ENCODE measurements at places on chromosomes 11 and 22.

DNA sequence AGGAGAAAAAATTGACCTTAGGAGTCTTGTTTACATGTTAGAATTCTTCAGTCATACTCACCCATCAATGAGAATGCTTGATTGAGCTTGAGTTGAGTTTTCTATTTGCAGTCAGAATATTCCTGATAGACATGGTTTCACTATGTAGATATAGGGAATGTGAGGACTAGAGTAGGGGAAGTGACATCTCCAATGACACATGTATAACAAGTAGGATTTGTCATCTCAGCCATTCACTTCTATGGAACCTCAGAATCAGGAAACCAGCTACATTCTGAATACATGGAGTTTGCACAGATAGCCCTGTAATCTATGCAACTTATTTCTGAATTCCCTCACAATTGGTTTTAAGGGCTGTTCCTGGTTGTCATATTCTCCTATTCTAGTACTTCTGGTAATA lies 20.1 kb upstream of the OR9Q1 start:
- no peak for DNase-seq

- no peak for DNase-seq
Measured at GRCh38 chr22:43824724-43825420, 12.8 kb upstream of the EFCAB6 start.

DNA sequence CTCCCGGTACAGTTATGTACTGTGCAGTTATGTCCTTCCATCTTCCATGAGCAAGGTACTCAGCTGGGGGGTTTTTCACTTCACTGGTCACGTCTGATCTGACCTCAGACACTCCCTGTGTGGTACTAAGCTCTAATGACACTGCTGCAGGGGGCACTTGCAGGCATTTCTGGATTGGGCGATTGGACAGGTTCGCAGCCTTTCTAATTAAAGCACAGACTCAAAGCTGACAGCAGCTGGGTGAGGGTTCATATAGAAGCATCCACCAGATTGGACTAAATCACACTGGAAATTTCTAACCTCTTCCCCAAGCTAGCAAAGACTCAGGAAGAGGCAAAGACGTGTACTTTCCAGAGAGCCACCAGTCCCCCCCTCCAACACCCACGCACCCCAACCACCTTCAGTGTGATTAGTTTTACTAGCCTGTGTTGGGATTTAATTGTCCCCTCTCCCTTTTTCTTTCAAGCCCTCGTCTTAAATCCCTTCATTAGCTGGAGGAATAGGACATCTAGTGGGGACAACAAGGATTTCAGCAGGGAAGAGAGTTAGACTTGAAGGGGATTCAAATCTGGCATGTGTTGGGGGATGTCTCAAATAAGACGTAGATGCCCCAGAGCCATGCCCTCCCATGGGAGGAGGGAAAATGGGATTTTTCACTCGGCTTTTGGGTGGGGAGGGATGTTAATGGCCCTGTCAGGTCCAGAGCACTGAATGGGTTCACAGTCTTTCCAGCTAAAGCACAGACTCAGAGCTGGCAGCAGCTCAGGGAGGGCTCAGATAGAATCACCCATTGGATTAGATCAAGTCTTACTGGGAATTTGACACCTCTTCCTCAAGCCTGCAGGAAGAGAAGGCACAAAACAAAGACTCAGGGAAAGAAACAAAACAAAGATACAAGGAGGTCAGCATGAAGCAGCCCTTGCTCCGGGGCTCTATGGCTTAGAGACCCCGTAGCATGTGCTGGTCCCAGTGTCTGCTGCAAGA lies 10.9 kb downstream of the INS start:
- no peak for DNase-seq

GRCh38 chr11:8814209-8814922 lies 96.6 kb upstream of the AKIP1 start:
- no peak for DNase-seq

- no peak for DNase-seq
Measured at GRCh38 chr11:66580803-66581202, 12.1 kb downstream of the CCDC87 start.

DNA sequence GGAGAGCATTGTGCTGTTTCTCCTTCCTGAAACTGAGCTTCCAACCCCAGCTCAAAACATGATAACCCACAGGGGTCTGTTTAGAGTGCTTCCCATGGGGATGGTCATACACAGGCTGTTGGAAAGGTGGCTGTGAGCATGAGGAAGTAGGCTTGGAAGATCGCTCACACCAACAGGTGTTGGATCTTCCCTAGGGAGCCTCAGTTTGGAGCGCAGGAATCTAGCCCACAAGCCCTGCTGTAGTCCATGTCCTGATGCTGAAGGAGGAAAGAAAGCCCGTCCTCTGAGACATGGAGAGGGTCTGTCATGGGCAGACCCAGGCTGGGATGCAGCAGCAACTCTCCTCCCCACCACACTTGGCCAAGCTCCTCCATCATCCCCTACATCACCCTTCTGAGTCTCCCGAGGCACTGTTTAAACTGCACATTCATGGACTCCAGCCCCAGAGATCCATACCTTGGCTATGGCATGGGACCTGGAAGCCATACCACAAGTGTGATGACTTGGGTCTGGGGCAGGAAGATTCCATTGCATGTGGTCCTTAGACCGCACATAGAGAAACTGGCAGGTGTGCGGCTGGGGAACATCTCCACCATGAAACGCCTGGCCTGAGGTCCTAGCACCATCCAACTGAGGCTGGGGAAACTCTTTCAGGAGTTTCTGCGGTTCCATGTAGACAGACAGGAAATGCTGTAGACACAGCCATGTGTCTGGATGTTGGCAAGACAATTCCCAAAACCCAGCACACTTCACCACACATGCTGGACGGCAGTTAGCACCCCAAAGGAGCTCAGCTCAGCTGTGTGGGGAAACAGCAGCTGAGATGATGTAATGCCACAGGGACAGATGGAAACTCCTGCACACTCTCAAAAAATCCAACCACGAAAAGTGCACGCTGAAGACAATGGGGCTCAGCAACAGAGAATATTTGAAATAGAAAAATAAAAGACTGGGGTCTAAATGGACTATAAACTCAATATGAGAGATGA lies 27.6 kb upstream of the TTC12 start:
- DNase-seq = no peak

GRCh38 chr22:25976356-25976755 lies 192.9 kb upstream of the SEZ6L start:
- DNase-seq = no peak

DNA sequence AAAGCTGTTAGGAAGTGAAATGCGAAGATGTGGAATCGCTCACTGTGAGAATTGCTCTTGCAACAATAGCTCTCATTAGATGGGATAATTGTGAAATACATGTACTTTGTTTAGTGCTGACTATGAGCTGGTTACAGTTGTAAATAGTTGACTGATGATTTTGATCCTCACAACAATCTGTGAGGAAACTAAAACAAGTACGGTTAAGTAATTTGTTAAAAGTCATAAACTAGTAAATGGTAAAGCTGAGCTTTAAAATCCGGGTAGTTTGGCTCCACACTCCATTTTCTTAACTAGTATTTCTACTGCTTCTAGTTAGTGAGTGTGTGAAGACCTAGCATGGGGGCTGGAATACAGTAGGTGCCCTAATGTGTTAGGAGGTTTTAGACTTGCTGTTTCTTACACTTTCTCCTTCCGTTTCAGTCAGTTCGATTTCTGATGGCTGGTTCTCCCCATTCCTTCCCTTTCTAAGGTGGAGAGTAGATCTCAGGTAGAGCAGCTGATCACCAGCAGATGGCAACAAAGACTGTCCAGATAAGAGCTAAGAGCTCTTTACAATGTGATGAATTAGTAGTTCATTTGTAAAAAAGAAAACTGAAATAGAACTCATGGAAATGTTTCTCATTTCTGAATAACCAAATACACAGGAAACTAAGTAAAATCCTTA lies 16.3 kb upstream of the CYP2R1 start:
- peak; percentile 36 for DNase-seq

DNA sequence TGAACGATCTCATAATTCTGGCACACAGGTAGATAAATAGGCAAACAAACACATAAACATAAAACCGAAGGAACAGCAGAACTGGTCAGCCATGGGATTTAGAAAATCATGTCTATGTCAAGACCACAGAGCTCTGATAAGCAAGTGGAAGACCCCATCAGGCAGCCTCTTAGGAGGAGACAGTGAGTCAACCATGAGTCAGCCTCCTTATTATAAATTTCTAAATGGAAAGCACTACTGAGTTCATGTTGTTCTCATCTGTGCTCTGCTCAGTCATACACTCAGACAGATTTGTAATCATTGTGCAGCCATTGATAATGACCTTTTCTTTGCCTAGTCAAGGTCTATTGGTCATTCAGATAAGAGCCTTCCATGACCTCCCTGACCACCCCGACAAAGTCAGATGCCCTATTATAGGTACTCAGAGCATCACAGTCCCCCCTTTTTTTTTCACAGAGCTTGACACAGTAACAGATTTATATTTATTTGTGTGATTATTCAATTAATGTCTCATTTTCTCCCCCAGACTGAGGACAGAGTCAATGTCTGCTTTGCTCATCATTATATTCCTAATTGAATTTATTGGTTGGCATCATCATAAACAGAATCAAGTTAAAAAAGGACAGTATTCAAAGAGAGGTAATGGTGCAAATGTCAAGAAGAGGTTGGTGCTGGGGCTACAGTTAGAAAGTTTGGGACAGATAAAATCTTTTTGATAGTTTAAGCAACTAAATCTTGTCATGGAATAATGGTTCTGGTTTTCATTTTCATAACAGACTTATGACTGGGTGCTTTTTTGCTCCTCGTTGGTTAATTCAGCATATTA lies 579.7 kb upstream of the CCDC90B start:
- no peak for DNase-seq

All from NCI-H2081 treated with DMSO at 0.1 percent for 48 hours (cell line).